ENCODE measurements at places on chromosomes 6 and 20.

GRCh38 chr6:154161689-154162088, 122.6 kb downstream of the OPRM1 start:
- no peak for DNase-seq

DNA sequence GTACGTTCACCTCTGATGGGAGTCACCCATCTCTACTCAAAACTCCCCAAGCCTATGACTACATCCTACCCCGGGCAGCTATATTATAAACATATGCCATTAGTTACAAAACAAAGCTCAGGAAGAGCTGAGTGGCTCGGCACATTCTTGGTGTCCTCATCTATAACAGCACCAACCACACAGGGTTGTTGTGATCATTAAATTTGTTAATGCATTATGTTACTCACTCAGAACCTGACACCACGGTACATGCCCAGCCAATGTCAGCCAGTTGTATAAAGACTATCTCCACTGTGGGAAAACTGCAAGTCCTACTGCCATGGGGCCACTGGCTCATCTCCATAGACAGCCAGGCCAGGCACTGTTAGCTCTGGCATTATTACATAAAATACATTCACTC, 7.7 kb downstream of the CDK5RAP1 start:
- no peak for DNase-seq

GRCh38 chr6:158960026-158960425, 40.0 kb downstream of the RSPH3 start:
- DNase-seq, result no peak

DNA sequence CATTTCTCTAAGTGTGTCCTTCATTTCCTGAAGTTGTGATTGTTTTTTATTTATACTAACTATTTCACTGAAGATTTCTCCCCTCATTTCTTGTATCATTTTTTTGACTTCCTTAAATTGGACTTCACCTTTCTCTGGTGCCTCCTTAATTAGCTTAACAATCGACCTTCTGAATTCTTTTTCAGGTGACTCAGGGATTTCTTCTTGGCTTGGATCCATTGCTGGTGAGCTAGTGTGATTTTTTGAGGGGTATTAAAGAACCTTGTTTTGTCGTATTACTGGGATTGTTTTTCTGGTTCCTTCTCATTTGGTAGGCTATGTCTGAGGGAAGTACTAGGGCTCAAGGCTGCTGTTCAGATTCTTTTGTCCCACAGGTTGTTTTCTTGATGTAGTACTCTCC, 92.8 kb downstream of the ESR1 start:
- DNase-seq, result no peak

DNA sequence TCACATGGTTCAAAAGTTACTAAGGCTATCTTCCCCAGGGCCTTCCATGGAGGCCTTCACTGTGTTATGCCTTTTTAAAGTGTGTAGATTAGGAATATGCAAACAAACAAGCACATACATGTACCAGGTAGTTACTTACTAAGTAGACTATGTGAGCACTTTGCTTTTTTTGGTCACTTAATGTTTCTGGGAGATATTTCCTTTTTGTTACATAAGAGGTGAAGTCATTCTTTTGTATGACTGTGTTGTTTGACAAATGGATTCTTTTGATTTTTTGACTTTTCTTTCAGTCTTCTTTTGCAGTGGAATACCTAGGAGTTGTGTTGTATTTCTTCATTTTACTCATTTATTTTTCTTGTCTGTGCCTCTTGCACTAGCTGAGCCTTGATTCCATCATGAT, 39.6 kb upstream of the BCAS1 start:
- no peak for DNase-seq

- no peak for DNase-seq
These were observed 209.3 kb downstream of the RNF144B start for GRCh38 chr6:18596531-18596835.

DNA sequence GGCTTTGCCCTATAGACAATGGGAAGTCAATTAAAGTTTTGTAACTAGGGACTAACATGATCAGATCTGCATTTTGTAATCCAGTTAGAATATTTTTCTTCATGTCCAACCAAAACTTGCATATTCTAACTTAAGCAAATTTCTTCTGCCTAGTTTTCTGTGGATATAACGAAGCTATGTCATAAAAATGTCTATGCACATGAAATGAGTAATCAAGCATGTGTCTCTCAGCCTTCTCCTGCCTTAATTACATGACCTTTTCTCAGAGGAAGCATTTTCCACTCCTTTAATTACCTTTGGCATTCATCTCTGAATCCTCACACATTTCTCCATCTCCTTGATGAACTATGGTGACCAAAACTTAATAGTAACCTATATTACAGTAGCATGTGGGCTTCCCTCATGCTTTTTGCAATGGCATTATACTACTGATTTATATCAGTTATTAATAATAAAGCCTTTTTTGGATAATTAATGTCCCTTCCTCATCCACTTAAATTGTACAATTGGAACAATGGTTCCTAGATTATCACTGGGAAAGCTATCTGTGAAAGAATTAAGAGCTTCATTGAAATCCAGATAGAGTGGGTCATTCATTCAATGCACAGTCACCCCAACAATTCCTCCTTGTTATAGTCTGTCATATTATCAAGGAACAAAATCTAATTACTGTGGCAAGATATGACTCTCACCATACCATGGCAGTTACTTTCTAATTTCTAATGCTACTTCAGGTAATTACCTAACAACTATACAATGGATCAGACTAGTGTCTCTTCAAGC, 19.1 kb upstream of the FBXO9 start:
- no peak for DNase-seq

DNA sequence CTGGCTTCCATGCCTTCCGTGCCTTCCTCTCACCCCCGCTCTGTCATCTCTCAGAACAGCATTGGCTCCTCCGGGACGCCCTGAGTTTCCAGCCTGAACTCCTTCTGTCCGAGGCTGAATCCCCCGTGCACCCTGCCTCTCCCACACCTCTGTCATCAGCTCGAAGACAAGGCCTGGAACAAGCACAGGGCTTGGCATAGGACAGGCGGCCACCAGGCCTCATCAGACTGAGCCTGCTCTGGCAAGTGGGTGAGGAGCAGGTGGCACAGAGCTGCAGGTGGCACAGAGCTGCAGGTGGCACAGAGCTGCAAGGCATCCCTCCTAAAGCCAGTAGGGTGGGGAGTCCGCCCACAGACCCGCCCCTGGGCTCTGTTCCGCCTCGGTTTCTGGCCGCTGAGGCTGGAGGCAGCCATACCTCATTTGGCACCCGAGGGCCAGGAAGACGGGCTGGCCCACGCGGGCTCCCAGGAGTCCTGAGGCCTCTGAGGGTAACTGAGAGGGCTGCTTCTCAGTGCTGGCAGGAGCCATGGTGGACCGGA, 60.2 kb downstream of the EZR start:
- DNase-seq, result no peak

GRCh38 chr6:17007749-17008148, 94.1 kb upstream of the STMND1 start:
- no peak for DNase-seq

- no peak for DNase-seq
These were observed 54.4 kb downstream of the PRND start for GRCh38 chr20:4776079-4776630.

GRCh38 chr6:42316981-42317380, 99.3 kb upstream of the MRPS10 start:
- DNase-seq, result no peak

- DNase-seq, result no peak
These were observed 242.9 kb downstream of the KCNQ5 start for GRCh38 chr6:72864799-72865198.

DNA sequence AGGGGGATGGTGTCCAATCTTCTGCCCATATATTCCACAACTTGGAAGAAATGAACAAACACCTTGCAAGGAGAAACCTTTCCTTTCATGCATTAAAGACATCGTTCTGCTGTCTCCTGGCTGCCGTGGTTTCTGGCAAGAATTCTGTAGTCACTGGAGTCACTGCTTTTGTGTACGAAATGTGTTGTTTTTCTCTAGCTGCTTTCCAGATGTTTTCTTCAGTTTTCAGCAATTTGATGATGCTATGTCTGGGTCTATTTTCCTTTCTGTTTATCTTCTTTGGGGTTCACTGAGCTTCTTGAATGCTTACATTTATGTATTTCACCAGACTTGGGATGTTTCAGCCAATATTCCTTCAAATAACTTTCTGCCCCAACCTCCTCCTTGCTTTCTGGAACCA, 40.6 kb upstream of the SLCO4A1 start:
- no peak for DNase-seq

DNA sequence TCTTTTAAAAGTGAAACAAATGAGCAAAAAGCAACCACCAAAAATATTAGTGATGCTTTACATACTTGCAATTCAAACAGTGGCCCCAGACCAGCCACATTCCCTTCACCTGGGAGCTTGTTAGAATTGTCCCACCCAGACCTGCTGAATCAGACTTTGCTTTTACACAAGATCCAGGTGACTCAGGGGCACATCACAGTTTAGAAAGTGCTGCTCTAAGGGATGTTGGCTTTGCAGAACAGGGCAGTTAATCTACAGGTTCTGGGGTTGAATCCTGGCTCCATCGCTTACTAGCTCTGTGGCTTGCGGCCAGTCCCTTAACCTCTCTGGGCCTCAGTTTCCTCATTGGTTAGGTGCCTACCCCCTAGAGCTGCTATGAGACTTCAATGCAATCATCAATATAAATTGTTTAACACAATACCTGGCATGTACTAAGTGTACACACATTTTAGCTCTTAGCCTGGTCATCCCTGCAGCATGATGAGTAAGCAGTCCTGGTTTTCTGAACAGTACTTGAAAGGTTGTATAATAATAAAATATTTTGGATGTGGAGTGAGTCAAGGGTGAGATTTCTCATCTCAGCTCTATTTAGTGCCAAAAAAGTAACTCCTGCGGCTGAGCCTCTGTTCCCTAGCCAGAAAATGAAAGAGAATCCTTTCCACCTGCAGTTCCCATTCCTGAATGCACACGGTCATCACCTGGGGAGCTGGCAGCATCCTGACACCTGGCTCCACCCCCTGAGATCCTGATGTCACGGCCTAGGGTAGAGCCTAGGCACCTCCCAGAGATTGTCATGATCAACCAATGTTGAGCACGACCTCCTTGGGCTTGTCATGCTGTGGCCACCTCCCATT, 162.7 kb downstream of the ANKRD60 start:
- DNase-seq, result no peak
